ENCODE measurements at places on chromosomes 1 and 21. TPM values are rescaled to one million over a fixed set of nuclear protein-coding genes. Genes with fewer than 3 reads are reported as not detected.

DNA sequence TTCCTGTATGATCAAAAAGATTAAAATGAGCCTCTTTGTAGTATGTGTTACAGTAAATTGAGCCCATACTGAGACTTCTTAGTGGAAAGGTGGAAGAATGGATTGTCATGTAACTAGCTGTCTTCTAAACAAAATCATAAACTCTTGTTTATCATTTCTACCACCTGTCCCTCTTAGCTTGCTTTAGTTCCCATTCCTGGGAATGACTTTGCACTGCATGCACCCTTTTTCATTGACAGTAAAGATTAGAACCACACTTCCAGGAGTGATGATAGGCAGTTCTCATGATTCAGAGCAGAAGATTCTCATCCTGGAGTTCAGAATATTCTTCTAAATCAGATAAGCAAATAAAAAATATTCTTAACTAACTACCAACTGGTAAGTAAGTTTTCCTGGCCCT lies 28.0 kb downstream of the DENND2D start:
- no peak for DNase-seq

DNA sequence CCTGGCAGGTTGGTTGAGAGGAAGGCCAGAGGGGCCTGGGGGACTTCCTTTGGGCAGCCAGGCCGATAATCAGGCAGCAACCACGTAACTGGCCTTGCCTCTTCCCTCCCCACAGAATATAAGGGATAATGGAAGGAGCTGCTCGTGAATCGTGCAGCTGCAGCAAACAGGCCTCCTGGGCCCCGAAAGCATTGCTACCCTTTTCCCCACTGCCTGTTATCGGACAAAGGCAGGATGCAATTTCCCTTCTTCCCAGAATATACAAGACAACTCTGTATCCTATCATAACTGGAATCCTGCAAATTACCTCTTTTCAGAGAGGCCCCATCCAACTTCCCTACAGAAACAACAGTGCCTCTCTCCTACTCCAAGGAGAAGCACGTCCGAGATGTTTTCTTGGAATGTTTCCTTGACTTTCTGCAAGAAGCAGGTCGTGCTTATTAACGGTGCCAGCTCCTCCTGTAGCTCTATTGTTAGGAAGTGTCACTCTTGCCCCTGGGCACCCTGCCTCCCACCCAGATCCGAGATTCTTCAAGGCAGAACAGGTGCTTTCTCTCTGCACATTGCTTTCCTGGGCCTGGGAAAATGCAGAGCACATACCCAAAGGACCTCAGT lies 106.0 kb upstream of the TIAM1 start:
- DNase-seq: no peak

Gene PADI1
- total RNA-seq: not detected

GRCh38 chr1:108643492-108644335 lies 17.2 kb downstream of the HENMT1 start:
- DNase-seq: no peak

Gene FLG2
- not detected for total RNA-seq

DNA sequence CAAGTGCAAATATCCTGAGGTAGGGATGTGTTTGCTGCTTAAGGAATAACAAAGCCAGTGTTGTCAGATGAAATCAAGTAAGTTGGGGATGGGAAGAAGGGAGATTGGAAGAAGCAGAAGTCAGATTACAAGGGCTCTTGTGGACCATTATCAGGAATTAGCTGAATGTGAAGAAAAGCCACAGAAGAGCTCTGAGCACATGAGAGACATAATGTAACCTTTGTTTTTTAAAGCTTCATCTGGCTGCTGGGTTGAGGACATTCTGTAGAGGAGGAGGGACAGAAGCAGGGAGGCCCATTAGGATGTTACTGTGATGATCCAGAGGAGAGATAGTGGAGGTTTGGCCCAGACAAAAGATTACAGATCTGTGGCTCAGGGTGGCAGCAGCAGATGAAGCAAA lies 111.7 kb downstream of the DUSP10 start:
- no peak for DNase-seq

DNA sequence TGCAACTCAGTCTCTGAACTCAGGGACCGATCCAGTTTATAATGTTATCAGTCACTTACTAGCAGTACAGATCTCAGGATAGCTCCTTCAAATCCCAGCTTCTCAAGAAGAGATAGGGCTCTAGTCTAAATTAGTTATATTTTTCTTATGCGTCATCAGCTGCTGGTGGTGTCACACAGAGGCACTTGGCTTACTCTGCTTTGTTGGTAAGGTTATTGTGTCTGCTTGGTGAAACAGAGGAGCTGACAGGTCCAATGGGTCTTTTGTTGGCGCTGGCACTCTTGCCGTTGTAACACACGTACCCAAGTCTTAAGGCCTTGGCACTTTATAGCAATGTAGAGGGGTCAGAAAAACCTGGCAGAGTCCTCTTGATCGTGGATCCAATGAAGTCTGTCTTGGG lies 12.2 kb downstream of the TOR1AIP2 start:
- DNase-seq: no peak

- peak; percentile 92 for DNase-seq
Observed at GRCh38 chr1:16015960-16016901, 1.6 kb downstream of the HSPB7 start.

- no peak for DNase-seq
Observed at GRCh38 chr1:8349961-8350360, 32.0 kb downstream of the SLC45A1 start.

GRCh38 chr1:200082329-200082728 lies 54.8 kb downstream of the NR5A2 start:
- DNase-seq: no peak

Gene GIPC2
- total RNA-seq: 7.4 TPM

DNA sequence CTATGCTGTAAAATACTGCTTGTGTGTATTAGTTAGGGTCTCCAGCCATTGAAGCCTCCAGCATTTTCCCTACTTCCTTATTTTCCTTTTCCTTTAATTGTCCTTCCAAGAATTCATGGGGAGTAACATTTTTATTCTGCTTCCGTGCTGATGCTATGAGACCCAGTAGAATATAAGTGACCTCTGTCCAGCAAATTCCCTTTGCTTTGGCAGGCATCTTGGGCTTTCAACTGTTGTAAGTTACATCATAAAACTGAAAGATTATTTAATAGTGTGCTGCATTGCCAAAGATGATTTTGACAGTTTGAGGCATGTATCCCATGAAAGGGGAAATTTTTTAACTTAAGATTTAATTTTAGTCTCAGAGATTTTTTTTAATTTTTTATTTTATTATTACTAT lies 48.1 kb upstream of the B3GALT2 start:
- no peak for DNase-seq

DNA sequence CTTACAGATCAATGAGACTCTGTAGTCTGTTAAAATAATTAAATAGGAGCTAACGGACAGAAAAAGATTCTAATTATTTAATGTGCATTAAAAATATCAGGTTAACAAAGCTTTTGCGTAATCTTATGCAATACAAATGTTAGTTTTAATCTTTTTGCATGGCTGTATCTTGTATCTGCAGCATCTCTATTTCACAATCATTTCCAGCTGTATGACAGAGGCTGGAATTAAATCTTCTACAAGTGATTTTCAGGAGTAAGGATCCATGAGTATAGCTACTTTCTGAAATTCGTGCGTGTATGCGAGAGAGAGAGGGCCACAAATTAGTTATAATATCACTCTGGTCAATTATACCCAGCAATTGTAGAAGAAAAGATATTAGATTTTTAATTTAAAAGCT lies 1446.8 kb downstream of the NCAM2 start:
- DNase-seq: no peak

GRCh38 chr1:12215118-12215961 lies 14.5 kb upstream of the VPS13D start:
- no peak for DNase-seq

Gene SUSD4
- total RNA-seq: 0.52 TPM

DNA sequence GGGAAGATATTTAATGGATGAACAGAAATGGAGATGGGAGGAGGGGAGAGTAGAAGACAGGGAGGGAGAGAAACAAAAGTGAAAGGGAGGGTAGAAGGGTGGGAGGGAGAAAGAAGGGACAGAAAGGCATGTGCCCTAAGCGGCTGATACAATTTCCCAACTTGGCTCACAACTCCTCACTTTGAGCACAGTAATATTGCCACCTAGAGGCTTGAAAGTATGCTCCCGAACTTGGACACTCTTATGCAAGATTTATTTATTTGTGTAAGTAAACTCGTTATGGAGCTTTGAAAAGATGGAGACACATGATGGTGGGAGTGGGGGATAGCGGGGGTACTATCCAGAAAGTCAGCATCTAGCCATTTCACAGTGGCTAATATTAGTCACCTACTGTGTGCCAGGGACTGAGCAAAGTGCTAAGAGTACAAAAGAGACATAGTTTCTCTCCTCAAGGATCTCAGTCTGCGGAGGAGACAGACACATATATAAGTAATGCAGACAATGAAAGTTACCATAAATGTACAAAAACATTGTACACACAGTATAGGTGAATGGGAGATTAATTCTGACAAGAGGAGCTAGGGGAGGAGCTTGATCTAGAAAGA lies 189.7 kb downstream of the SEC16B start:
- no peak for DNase-seq

Gene SELE
- total RNA-seq: 38.8 TPM

Gene S100A3
- 3.8 TPM for total RNA-seq

Gene CD1E
- total RNA-seq: not detected

- no peak for DNase-seq
Observed at GRCh38 chr1:112904071-112904830, 51.7 kb downstream of the SLC16A1 start.

- DNase-seq: peak; percentile 63
Observed at GRCh38 chr1:47986761-47987200, 10.4 kb downstream of the TRABD2B start.

- DNase-seq: no peak
Observed at GRCh38 chr1:226886122-226886901, 15.9 kb downstream of the PSEN2 start.

GRCh38 chr1:209597499-209597898 lies 14.0 kb downstream of the CAMK1G start:
- DNase-seq: no peak

DNA sequence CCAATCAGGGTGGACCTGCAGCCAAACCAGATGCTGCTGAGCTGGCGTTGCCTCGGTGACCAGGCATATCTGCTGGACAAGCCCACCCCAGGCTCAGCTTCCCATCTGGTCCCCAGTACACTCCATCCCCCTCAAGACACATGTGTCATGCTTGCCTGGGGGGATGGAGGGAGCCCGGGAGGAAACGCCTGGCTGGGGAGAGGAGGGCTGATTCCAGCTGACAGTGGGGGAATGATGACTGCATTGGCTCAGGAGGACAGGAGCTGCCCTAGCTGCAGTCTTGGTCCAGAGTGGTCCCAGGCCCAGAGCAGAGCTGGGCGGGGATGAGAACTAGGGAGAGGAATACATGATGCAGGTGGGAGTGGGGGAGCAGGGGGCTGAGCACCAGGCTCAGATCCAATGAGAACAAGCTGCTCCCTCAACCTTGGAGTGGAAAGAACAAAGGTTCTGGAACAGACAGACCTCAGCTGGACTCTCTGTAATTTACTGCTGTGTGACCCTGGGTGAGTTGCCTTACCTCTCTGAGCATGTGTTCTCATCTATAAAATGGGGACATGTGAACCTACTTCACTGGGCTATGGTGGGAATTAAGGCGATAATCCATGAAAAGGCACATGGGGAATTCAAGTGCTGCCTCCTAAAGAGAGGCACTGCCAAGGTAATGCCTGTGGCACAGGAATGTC lies 23.1 kb upstream of the ECE1 start:
- DNase-seq: no peak

DNA sequence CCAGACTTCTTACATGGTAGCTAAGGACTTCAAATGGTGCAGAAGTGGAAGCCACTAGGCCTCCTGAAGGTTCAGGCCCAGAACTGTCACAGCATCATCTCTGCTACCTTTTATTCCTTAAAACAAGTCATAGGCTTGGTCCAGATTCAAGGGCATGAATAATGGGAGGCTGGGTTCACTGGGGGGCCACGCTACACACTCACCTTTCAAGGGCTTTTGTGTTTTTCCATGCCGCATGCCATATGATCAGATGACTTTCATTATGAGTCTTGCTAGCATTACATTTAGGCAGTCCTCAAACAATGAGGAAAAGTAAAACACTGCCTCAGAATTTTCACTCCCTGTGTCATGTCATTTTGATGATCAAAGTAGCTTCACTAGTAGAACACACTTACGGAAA lies 83.4 kb downstream of the VPS26C start:
- DNase-seq: no peak

Gene ZMPSTE24
- total RNA-seq: 51.1 TPM

Gene SERTAD4
- 14.6 TPM for total RNA-seq

DNA sequence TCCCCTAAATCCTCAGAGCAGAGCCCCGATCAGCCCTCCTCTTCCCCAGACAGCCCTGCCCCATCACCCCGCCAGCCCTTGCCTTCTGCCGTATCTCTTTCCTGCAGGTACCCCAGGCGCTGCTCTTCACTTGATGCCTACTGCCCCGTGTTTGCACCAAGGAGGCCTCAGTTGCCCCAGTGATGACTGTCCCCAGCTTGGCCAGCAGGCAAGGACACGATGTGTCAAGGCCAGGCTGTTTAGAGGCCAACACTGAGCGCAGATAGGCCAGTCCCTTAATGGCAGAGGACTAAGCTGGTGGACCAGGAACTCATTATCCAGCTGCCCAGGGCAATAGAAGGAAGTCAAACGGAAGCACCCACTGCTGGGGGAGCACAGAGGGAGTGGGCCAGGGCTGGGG lies 68.4 kb downstream of the CAMK2N1 start:
- no peak for DNase-seq

- no peak for DNase-seq
Observed at GRCh38 chr1:209899948-209900347, 38.1 kb upstream of the SYT14 start.

Gene NPPB
- total RNA-seq: not detected

- no peak for DNase-seq
Observed at GRCh38 chr1:44460107-44460882, 55.2 kb downstream of the RNF220 start.

DNA sequence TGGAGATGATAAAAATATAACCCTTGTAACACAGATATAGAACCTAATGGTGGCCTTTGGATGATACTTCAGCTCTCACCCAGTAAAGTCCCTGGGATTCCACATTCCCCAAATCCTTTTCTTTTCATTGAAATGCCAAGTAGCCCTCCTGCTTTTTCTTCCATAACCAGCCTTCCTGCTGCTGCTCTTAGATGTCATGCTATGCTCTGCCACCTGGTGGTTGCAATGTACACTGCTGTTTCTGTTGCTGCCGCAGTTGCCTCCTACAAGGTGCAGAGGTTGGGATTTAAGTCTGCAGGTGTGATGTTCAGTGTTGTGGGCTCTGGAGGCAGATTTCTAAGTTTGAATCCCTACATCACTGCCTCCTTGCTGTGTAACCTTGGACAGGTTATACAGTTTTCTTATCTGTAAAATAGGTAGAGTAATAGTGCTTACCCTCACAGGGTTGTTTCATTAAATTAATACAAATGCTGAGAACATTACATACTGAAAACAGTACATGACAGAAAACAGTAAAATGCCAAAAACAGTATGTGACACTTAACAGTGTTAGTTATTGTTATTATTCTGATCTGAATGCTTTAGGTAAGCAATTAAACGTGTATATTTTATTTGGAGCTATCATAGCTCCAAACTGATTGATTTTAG lies 64.3 kb downstream of the CAMSAP2 start:
- peak; percentile 83 for DNase-seq

DNA sequence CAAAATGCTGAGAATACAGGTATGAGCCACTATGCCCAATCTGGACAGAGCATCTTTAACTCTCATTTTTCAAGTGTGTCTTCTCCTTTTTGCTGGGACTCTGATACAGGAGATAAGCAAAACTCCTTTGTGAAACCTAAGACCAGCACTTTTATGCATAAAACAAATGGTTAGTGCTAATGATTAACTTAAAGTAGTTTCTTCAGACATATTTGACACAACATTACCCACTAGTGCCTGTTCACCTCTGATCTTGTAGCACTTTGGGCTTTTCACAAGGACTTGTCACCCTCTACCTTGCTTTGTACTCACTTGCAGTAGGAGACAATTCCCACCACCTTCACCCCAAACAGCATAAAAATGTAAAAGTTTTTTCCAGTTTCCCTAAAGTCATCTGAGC lies 216.3 kb downstream of the RGS7 start:
- DNase-seq: no peak

Data from aorta (tissue), 5 donors.